ENCODE measurements at places on chromosomes 3 and 15. TPM values are rescaled to one million over a fixed set of nuclear protein-coding genes. Genes with fewer than 3 reads are reported as not detected.

Gene ZIC1
- polyA plus RNA-seq: not detected

Gene ASTE1
- polyA plus RNA-seq: 3.3 TPM

Gene HTR3E
- polyA plus RNA-seq: not detected

Gene NR1I2
- not detected for polyA plus RNA-seq
